ENCODE measurements at places on chromosomes 13 and 19.

- no peak for DNase-seq
Observed at GRCh38 chr13:49998714-49999624, 2.1 kb downstream of the TRIM13 start.

GRCh38 chr19:4559569-4559968 lies at the start of gene SEMA6B:
Gene SEMA6B (minus strand): TSS chr19:4559684. CDS start chr19:4558457, 1,227 bp downstream.
- no peak for DNase-seq

GRCh38 chr13:79674765-79675515 lies 194.0 kb downstream of the NDFIP2 start:
- DNase-seq = no peak

DNA sequence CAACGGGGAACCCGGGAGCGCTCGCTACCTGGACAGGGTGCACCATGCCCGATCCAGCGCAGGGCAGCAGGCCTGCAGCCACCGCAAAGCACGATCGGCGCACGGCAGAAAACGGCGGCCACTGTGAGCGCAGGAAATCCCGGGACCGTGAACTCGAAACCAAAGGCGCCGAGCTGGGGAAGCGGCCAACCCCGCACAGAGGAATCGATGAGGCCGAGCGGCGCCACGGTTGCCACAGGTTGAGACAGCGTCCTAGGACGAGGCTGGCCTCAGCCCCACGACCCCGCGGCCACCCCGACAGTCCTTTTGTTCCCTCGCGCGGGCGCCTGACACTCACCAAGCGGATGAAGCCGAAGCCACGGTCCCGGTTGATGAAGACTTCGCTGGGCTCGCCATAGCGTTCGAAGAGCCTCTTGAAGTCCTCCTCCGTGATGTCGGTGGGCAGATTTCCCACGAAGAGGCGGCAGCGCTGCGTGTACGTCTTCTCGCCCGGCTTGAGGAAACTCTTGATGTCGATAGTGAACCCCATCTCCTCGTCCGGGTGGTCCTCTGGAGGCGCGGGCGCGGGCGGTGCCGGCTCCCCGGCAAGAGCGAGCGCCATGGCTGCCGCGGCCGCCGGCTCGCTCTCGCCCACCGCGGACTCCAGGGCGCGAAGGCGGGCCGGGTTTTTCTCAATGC lies 557 bp downstream of the PSPC1 start:
- DNase-seq = peak; percentile 10

DNA sequence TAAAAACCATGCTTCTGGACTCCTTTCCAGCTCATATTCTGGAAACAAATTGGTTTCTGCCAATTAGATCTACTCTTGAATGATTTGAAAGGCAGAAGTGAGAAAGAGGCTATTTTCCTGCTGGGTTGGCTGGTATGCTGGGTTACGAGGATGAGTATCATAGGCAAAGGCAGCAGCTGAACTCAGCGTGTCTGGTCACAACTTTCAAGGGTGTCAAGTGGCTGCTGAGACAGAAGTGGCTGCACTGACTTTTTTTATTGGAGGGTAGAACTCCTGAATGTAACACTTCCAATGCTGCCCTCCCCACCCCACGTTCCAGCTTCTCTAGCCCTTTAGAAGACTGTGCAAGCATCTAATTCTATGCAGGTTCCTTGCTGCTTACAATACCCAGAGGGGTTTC lies 8.3 kb upstream of the DZIP1 start:
- DNase-seq = no peak

DNA sequence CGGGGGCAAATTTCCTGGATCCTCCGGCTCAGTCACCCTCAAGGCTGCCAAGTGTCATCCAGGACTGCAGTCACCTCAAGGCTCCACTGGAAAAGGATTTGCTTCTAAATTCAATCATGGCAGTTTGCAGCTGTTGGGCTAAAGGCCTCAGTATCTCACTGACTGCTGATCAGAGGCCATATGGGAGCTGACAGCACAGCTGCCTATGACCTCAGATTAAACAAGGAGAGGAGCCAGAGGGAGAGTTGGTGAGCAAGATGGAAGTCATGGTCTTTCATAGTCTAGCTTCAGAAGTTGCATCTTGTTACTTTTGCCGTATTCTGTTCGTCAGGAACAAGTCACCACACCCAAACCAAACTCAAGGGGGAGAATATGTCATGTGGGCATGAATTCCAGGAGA lies 849.7 kb downstream of the UQCRFS1 start:
- no peak for DNase-seq

DNA sequence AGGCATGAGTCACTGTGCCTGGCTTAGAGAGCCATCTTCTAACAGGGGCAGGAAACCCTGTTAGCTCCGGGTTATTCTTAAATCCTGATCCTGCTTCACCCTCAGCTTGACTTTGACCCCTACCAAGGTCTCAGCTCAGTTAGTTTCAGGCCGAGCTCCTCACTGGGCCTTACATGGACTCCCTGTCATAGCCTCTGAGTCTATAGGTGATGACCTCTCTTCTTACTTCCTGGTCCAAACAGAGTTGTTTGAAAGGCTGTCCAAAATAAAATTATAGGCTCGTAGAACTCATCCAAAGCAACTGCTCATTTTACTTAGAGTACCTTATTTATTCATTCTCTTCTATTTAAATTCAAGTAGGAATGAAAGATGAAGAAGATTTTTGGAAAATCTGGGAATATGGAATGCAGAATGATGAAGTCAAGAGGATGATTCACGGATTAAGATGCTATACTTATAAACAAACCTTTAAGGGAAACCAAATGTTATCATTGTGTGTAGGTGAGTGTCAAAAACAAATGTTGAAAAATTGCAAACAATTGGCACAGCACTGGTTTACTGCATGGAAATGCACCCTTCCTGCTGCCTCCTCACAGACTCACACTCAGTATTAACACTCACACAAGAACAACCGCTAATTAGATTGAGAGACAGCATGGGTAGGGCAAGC lies 174.1 kb downstream of the RGCC start:
- DNase-seq = no peak

- DNase-seq = peak; percentile 25
Observed at GRCh38 chr13:33441015-33441414, 155.5 kb upstream of the STARD13 start.

DNA sequence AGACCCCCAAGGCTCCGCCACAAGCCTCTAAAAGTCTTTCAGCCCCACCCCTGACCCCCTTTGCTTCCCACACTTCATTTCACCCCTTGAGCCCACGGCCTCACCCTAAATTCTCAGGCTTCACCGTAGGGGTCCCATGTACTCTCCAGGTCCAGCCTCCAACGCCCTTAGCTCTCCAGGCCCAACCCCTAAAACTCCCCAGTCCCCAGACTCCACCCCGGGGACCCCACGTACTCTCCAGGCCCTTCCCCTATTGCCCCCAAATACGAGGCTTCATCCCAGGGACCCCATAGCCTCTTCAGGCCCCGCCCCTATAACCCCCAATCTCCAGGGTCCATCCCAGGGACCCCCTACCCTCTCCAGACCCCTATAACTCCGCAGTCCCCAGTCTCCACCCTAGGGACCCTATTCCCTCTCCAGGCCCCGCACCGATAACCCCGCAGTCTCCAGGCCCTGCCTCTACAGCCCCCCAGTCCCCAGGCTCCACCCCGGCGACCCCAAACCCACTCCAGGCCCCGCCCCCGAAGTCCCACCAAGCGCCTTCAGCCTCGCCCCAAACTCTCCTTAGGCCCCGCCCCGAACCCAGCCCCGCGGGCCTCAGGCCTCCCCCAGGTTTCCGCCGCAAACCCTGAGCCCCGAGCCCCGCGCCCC lies 619 bp downstream of the MED16 start:
- DNase-seq = no peak

DNA sequence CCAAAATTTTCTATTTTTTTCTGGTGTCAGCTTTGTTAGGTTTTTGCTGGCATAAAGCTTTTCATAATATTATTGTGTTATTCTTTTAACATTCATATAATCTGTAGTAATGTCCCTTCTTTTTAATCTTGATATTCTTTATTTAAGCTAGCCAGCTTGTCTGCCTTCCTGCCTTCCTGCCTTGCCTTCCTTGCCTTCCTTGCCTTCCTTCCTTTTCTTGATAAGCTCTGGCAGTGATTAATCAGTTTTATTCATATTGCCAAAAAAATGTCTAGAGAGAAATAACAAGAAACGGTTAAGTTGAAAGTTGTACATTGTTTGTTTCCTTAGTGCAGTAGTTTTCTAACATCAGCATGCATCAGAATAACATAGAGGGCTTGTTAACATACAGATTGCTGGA lies 257.5 kb downstream of the MAB21L1 start:
- no peak for DNase-seq
